Keratinocyte (primary cell): ENCODE measurements at places on chromosomes 7 and 10.

GRCh38 chr10:59388671-59388976 is 26.3 kb upstream of the FAM13C start:
- DNase-seq = no peak

DNA sequence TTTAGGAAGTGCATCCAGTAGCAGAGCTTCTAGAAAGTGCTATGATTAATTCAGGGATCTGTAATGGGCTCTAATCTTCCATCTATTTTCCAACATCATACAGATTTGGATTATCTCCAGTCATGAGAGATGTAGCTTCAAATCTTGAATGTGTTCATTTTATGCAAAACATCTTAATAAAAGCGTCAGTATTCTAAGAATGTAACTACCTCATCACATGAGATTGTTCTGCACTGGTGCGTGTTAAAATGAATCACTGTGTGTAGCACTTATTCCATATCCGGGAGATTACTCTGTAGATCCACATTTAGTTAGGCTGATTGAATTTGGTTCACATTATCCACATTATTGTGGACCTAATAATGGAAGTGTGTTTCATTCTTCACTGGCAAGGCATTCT is 344.9 kb upstream of the CHRM2 start:
- DNase-seq = no peak

DNA sequence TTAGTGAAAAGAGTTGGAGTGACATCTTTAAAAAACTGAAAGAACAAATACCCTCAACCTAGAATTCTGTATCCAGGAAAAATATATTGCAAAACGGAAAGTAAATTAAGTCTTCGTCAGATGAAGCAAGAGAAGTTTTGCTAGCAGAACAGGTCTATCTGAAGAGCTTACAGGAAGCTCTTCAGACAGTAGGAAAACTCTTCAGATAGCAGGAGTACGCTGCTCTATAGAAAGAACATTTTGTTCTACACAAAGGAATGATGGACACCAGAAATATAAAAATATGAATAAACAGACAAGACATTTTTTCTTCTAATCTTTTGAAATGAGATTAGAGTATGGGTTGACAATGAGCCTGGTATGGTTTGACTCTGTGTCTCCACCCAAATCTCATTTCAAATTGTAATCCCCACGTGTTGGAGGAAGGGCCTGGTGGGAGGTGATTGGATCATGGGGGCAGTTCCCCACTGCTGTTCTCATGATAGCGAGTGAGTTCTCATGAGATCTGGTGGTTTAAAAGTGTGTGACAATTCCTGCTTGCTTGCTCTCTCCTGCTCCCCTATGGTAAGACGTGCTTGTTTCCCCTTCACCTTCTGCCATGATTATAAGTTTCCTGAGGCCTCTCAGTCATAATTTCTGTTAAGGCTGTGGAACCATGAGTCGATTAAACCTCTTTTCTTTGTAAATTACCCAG is 567.3 kb downstream of the AUTS2 start:
- DNase-seq = no peak

DNA sequence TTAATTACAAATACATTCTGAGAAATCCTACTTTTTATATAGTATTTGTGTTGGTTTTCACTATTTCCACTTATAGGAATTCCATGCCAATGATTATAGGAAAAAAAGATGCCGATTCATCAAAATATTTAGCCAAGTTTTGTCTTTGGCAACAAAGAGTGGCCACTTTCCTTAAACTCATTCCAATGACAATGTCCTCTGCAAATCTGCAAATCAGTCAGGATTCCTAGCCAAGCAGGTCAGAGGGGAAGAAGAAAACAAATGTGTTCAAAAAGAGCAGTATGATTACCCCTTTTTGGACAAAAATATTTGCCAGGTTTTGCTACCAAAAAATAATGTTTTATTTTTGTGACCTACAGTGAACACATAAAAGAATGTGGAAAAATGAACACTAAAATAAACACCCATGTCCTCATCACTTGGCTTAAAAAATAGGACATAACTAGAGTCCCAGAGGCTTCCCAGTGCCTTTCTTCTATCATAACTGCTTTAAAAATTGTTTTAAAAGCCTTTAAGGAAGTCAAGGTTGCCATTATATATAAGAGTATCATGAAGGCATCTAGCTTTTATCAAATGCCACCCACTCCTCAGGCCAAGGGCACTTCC is 125.9 kb downstream of the ADAM12 start:
- no peak for DNase-seq

DNA sequence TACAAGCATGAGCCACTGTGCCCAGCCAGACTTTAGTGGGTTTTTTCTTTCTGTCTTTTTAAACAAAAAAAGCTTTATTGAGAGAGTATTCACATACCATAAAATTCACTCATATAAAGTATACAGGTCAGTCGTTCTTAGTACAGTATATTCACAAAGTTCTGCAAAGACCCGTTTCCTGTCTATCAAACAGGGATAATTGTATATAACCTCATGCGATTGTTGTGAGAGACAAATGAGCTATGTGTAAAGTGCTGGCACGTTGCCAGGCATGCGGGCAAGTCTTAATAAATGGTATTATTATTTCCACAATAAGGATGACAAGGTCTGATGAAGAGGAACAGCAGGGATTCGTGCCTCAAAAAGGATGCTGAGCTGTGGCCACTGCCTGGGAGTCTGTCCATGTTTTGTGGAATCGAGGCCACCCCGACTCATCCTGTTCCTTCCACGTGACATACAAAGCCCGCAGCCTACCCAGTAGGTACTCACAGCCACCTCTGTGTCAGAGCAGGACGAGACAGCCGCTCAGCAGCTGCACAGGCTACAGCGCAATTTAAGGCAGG is 51.6 kb downstream of the SMKR1 start:
- no peak for DNase-seq

DNA sequence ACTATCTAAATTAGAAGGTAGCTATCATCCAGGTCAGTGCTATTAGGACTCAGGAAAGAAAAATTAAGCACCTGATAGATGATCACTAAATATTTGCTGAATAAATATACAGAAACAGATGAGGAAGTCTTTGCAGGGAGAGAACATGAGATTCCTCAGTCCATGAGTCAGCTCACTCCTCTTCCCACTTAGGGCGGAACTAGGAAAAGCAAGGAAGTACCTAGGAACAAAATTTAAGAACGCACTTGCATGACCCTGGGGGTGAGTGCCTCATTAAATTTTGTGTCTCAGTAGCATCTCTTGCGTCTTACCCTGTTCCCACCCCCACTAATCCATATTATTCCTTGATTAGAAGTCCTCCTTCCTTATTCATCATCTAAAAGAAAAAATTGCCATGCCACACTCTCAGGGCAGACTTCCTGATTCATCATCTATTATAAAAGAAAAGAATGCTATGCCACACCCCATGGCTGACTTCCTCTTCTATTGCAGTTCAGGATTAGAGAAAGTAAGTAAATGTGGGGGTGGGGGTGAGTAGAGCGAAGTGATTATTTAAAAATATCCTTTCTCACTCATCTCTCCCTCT is 208.8 kb downstream of the THSD7A start:
- DNase-seq = no peak

DNA sequence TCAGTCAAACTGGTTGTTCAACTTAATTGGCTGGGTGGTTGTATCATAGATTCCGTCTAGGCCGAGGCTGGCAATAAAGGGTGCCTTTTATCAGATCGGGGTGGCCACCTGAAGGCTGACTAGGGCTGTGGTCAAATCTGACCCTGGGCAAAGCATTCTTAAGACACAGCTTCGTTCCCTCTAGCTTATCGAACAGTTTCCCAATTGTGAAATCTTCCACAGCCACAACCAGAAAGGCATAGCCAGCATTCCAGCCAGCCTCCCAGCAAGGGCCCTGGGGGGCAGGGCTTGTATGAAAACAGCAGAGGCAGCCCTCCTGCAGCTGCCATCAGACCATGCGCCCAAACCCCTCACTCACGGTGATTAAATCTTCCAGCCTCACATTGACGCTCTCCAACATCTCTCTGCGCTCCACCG is 42.5 kb upstream of the TMEM213 start:
- no peak for DNase-seq

DNA sequence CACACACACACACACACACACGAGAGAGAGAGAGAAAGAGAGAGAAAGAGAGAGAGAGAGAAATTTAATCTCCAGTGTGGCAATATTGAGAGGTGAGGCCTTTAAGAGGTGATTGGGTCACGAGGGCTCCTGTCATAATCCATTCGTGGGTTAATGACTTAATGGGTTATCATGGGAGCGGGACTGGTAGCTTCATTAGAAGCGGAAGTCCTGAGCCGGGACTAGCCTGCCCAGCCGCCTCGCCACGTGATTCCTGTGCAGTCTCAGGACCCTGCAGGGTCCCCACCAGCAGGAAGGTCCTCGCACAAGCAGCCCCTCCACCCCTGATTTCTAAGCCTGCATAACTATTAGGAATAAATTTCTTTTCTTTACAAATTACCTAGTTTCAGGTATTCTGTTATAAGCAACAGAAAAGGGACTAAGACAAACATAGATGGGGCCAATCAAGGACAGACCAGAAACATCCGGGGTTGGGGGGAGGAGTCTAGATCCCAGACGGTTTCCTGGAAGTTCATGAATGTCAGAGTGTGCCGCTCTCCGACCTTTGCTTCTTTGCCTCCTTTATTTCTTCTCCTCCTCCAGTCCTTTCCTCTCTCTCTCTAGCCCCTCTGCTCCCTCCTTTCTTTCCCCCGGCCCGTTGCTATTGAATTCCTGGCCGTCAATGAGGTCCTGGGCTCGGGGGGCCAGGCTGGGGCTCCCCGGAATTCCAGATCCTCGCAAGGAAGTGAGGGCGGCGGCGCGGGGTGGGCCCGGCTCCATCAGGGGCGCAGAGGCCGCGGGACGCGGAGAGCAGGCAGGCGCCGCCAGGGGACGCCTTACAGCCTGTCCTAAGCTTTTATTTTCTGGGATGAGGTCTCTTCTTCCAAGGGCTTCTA is 146.8 kb downstream of the CYP26A1 start:
- DNase-seq = no peak

GRCh38 chr10:34698979-34699378 is 116.1 kb downstream of the PARD3 start:
- peak; percentile 69 for DNase-seq

- DNase-seq = no peak
These were observed 40.7 kb downstream of the LEP start for GRCh38 chr7:128281605-128282380.

DNA sequence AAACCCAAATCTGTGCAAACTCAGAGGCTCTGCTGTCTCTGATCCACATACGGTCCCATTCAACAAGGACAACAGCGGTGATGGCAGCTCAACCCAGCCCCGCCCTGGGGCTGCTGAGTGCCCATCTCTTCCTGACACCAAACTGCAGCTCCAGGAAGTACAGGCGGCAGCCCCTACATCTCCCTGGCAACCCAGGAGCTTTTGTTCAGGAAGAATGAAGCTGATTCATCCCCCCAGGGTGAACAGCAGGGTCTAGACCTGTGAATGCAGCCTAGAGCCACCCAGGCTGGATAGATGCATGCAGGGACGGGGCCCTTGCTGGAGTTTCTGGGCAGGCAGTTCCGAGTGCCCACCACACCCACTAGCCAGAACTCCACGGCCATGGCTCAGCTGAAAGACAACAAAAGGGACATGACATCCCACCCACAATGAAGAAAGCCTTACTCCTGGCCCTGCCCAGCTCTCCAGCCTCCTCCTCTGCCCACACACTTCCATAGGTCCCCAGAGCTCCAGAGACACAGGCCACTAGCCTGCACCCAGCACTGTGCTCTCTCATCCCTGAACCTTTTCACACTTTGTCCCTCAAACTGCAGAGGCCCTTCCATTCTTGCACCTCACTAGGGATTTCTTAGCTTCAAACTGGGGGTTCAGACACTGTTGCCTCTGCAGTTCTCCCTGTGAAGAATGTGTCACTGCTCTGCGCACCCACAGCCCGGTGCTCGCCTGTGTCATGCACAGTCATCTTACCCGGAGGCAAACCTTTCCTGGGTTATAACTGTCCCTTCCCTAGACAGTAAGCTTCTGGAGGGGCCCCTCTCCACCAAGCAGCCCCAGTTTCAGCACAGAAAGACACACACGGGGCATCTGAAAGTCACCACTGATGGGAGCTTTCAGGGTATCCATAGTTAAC is 99.1 kb downstream of the GRID1 start:
- no peak for DNase-seq

- no peak for DNase-seq
These were observed 22.8 kb upstream of the FOXL3 start for GRCh38 chr7:266851-267840.

DNA sequence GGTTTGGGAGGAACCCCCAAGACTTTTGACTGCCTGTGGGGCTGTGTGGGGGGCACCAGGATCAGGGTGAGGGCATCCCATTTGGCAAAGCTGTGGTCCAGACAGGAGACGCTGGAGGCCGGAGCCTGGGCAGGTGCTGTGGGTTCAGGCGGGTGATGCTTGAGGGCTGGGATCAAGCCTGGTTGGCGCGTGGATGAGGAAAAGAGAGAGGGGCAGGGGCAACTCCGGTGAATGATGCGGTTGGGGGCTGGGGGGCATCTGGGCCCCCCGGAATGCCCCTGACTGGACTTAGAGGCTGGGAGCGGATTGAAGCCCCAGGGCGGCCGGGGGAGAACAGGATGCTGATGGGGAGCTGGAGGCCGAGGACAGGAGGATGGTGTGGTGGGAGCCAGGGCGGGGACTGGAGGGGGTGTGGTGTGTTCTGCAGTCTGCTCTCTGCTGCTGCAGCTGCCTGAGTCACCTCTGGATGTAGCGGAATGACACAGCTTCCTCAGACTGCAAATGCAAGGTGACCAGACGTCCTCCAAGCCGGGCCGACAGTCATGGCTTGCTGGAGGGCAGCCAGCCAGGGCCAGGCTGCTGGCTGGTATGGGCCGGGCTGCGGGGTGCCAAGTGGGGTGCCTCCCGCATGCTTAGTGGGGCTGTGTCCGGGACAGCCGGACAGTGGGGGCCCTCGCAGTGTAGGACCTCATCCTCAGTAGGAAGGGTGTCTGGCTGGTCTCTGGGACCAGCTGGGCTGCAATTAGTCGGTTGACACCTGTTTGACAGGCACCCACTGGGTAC is 3.2 kb downstream of the MAFK start:
- DNase-seq = no peak

DNA sequence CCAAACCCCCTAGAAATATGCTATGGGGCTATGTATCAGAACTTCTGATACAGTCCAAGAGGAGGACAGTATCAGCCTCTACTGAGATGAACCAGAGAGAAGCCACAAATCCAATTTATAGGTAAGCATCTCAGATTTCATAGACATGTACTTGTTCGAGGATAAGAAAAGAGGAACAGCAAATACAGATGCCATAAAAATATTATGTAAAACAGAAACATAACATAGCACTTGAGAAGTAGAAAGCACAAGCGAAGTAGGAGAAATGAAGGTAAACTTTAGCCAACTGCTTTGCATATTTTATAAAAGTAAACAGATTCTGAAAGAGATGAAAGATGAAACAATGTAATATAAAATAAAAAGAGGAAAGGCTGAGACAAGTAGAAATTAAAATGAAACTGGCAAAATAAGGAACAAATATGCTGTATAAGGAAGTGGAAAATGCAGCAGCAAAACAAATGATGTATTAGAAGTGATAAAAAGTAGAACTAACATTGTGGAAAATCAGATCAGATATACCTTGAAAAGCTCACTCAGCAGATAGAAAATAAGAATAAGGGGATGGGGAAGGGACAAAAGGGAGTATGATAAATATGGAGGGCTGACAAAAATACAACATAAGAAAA is 135.1 kb downstream of the SKAP2 start:
- no peak for DNase-seq
